Heart right ventricle (tissue), 16 donors: ENCODE measurements at places on chromosomes 11 and 22. TPM values are rescaled to one million over a fixed set of nuclear protein-coding genes. Genes with fewer than 3 reads are reported as not detected.

DNA sequence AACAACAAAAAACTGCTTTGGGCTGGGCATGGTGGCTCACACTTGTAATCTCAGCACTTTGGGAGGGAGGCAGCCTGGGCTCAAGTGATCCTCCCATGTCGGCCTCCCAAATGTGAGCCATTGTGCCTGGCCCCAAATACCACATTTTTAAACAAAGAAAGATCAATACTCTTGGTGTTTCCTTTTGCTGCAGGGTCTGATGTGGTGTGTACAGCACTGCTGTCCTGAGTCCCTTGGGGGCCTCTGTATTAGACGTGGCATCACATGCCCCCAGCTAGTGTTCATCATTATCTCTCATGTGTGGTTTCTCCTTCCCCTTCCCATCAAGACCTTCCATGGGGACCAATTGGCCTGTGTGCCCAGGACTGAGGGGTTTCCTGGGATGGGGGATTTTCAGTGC, 20.5 kb upstream of the XBP1 start:
- no peak for DNase-seq

The MRGPRE gene
- not detected for polyA plus RNA-seq

The ZNF214 gene
- polyA plus RNA-seq: 0.22 TPM

DNA sequence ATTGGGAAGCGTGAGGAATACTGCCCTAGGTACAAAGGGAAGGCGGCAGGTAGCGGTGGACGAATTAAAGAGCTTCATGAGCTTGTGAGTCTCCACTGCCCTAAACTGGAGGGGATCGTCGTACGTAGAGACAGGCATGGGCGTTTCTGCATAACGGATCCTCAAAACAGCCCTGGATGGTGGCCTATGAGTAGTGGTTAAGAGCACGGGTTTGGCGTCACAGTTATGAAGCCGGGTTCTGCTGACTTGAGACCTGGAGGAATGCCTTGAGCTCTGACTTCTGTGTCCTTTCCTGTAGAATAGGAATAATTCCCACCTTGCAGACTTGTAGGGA, 335 bp downstream of the TMEM138 start:
- no peak for DNase-seq

DNA sequence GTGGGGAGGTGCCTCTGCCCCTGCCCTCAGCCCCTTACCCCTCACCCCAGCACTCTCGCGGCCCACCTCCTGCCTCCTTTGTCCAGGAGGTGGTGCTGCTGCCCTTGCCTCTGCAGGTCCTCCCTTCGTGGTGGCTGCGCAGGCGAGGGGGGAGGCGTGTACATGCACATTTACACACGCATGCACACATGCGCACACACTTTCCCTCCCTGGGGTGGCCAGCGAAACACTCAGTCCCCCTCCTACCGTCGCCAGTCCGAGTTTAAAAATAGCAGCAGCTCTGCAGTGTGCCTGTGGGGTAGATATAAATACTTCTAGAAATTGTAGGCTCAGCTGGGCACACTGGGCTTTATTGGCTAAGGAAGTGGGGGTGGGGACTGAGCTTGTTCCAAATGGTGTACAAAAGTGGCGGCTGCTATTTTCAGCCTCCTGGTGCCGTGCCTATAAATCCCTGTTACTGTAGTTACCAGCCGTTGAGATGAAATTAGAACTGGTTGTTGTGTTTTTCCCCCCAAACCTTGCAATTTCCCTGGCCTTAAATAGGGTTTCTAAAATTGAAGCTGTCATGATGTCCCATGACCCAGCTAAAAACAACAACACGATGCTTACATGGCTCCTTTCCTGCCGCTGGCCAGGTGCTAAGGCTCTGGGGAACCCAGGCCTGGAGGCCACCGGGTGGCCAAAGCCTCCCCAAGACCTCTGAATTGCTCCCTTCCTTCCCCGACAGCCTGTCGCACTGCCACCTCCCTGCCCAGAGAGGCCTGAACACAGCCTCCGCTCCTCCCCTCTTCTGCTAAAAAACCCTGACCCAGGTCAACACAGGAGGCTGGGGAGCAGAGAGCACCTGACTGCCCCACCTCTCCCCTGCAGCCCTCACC, 12.4 kb downstream of the PICK1 start:
- peak; percentile 85 for DNase-seq
